Stimulated activated CD8-positive, alpha-beta memory T cell treated with anti-CD3 and anti-CD28 coated beads, Interleukin-4, amount 100 ng/mL, for 4 hours (primary cell): ENCODE measurements at places on chromosomes 2 and 18.

- no peak for DNase-seq
Observed at GRCh38 chr2:122144884-122145283, 389.4 kb downstream of the TSN start.

- no peak for DNase-seq
Observed at GRCh38 chr18:36295880-36296301, 1.6 kb upstream of the FHOD3 start.

- no peak for DNase-seq
Observed at GRCh38 chr2:175195012-175195411, 13.5 kb upstream of the ATP5MC3 start.

GRCh38 chr2:69291004-69291650 is 95.9 kb downstream of the GFPT1 start:
- DNase-seq = no peak

DNA sequence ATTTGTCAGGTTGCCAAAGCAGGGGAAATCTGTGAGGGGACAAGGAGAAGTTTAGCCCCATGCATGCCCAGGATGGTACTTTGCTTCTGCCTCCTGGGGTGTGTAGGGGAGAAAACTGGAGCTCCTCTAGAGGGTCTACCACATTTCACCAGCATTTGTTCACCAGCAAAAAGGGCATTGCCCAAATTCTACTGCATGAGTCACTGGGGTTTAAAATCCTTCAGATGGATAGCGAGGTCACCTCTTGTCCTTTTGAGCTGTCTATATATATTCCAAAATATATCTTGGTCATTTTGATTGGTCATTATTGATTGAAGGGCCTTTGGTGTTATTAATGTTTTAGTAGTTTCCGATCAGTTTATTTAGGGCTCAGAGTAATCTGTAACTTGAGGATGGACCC is 18.7 kb downstream of the FHOD3 start:
- no peak for DNase-seq

DNA sequence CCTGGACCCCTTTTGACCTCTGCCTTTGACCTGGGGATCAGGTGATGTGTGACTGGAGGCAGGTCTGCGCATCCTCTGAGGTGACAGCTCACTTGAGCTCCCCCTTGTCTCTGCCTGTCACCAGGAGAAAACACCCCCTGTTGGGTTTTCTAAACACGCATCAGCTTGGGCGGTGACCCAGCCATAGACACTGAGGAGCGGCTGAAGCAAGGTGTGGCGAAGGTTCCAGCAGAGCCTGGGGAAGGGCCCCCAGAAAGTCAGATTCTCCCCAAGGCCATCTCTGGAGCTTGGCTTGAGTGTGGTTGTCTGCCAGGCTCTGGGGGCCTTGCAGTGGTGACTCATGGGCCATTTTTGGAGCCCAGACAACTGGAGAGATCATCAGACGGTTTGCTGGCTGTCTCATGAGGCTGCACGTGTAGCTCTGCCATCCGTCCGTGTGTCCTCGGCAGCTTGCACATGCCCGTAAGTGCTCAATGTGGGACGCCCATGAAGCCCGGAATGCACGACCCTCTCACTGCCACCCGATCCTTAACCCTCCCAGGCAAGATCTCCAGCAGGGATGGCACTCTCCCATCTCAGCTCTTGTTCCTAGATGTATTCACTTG is 29.4 kb downstream of the SIX3 start:
- DNase-seq = no peak

- DNase-seq = no peak
Observed at GRCh38 chr2:174840436-174840835, 76.2 kb upstream of the CHRNA1 start.

- DNase-seq = no peak
Observed at GRCh38 chr2:239049421-239050251, 201.8 kb downstream of the TWIST2 start.

GRCh38 chr2:144512891-144513351 is 7.0 kb downstream of the ZEB2 start:
- no peak for DNase-seq

- no peak for DNase-seq
Observed at GRCh38 chr2:16481351-16481750, 184.3 kb downstream of the CYRIA start.

GRCh38 chr2:155871940-155872339 is 460.6 kb downstream of the NR4A2 start:
- DNase-seq = no peak

DNA sequence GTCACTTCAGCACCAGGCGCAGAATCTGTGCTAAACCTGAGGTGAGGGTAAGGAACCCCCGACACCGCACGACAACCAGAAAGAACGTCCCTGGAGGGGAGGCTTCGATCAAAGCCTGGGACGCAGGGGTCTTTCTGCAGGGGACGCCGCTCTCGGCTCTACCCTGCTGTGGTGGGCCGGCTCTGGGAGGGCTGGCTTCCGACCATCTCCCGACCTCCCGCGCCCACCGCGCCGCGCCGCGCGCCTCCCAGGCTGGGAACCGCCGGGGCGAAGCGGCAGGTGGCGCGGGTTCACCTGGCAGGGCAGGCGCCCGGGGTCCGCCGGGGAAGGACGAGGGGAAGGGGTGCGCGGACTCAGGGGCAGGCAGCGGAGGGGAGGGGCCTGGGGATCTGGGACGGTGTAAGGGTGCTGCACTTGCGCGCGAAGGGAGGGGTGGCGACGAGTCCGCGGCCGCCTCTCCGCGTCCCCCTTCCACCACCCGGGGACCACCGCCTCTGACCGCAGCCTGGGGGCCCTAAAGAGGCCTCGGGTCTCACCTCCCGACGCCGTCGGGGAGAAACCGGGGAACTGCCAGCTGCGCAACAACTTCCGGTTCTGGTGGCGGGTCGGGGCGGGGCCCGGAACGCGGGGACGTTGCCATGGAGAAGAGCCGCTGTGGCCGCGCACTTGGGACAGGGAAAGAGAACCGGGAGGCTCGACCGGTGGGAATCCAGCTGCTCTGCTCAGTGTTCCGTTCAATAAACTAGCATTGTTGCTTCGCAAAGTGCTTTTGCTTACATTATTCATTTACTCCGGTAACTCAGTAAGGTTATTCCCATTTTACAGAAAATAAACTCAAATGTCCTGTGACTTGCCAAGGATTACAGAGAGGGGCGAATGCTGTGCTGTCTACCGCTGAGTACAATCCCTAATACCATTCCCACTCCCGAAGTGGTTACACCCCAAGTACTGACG is at the start of gene ZNF396:
TSS of gene ZNF396 (minus strand) at position 596 of the 954 bp plus-strand sequence. CDS start 3,045 bp downstream, outside the sequence.
- DNase-seq = peak; percentile 30

DNA sequence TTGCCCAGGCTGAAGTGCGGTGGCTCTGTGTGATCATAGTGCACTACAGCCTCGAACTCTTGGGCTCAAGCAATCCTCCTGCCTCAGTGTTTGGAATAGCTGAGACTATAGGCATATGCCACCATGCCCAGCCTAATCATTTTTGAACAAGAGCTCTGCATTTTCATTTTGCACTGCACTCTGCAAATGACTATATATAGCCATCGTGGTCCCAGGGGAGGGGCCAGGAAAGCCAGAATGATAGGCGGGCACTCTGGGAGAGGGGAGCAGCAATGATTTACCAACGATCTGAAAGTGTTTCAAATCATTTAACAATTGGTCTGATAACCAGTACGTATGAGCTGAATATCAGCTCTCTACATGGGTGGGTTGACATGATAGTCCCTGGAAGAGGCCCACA is 22.3 kb upstream of the ST3GAL5 start:
- no peak for DNase-seq

- DNase-seq = no peak
Observed at GRCh38 chr2:43612944-43613343, 17.1 kb upstream of the THADA start.

- DNase-seq = no peak
Observed at GRCh38 chr2:28394997-28395333, 2.3 kb downstream of the FOSL2 start.

DNA sequence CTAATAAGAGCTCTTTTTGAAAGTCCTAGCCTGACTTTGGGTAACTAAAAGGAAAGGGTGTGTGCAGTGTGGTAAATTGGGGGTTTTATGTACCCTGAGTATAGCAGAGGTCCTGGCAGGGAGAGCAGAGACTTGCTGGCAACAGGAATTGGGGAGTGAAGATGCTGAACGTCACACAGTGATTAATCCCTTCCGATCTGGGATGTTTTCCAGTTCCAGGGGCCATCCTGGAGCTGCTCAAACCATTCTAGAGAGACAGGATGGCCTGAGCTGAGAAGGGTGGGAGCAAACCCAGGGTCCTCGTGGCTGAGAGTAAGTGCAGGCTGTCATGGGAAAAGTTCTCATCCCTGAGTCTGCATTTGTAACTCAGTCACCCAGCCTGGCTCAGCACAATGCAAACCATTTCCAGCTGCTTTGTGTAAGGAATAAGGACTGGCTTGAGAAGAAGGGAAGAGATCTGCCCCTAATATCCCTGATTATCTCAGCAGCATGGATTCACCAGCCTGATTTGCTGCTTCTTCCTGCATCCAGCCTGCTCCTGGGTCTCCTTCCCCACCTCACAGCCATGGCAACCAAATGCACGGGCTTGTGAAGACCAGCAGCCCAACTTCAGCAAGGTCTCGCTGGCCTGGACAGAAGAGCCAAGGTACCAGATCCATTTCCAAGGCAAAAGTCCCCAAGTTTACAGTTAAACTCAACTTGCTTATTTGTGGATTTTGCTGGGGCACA is 47.1 kb upstream of the CELF4 start:
- DNase-seq = no peak

DNA sequence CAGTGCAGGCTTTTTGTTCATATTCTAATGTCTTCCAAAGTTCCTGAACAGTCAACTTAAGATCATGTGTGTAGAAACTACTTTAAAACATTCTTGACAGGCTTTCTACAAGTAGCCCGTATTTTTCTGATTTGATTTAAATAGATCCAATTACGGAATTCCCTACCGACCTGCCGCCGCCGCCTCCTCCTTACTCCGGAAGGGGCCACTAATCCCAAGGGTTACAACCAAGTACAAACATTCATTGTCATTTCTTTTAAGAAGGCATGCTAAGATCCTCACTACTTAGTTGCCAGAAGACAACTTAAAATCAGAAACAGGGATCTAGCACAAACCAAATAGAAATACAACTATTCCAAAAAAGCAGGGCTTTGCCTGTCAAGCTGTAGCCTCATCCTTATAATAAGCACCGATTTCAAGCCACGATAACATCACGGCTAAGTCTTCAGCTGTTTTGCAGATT is 784 bp downstream of the WDR33 start:
- no peak for DNase-seq

DNA sequence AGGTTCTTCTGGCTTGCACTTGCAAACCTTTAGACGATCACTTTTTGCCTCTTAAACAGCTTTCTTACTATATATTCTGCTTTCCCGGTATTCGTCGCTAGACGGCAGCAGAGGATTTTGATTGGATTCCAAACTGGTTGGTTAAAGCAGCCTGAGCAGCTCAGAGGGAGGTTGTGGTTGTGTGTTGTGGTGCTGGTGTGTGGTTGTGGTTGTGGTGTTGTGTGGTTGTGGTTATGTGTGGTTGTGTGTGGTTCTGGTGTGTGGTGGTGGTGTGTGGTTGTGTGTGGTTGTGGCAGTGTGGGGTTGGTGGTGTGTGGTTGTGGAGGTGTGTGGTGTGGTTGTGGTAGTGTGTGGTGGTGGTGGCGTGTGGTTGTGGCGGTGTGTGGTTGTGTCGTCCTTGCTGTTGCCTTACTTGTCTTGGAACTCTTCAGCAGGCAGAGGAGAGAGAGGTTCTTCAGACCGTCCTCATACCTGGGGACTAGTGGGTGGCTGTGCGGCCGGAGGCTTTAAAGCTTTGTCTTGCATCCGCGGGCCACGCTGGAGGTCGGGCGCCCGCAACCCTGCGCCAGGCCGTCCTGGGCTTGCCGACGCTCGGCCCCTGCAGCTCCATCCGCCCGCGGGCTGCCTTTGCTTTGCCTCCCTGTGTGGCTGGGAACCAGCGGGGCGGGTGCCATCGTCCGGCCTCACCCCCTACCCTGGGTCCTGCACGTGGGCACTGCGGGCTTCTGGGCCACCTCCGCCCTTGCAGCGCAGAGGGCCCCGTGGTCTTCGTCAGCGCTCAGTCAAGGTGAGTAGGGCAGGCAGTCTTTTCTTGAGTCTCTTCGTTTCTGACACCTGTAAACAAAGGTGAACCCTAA is 190.8 kb downstream of the ARHGAP28 start:
- DNase-seq = no peak

DNA sequence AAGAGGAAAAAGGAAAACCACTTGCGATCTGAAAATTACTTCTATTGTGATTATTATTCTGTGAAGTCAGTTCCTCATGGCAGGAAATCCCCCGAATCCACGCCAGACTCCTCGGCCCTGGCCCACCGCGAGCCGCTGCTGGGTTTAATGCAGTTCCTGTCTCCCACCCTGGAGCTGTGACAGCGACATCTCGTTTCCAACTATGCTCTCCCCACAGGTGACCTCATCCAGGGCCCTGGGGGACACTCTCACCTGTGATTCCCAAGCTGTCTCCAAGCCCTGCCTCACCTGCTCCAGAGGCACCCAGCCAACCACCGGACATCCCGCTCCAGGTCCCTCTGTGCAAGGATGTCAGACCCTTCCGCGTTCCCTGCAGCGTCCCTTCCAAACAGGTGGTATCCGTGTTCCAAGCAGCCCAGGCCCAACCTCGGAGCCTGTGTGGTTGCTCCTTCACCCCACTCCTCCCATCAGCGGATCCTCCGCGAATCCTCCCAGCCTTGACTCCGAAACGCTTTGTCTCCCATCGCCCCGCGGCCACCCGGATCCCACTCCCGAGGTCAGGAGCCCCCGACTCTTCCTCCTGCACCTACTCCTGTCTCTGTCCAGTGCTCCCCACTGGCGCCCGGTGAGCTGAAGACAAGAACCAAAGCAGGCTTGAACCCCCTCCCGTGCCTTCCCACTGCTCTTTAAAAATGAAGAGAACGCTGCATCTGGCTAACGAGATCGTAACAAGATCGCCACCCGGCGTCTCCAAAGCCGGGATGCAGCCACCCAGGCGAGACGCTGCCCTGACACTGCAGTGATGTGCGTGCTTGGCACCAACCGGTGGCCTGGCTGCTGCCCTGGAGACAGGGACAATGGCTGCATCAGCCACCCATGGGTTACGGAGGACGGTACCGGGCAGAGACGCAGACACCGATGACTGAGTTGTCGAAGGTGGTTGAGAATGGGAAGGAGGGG is 96.5 kb downstream of the NDUFA10 start:
- no peak for DNase-seq

GRCh38 chr2:201466050-201466675 is 14.6 kb downstream of the STRADB start:
- no peak for DNase-seq

GRCh38 chr18:79452991-79453645 is 57.4 kb downstream of the NFATC1 start:
- DNase-seq = no peak

GRCh38 chr18:44708451-44709083 is 27.9 kb downstream of the SETBP1 start:
- no peak for DNase-seq

GRCh38 chr2:47097563-47097962 is 57.5 kb downstream of the STPG4 start:
- no peak for DNase-seq

GRCh38 chr18:63850636-63851035 is 36.9 kb upstream of the SERPINB2 start:
- DNase-seq = no peak
